ENCODE measurements at places on chromosomes 5 and 9.

DNA sequence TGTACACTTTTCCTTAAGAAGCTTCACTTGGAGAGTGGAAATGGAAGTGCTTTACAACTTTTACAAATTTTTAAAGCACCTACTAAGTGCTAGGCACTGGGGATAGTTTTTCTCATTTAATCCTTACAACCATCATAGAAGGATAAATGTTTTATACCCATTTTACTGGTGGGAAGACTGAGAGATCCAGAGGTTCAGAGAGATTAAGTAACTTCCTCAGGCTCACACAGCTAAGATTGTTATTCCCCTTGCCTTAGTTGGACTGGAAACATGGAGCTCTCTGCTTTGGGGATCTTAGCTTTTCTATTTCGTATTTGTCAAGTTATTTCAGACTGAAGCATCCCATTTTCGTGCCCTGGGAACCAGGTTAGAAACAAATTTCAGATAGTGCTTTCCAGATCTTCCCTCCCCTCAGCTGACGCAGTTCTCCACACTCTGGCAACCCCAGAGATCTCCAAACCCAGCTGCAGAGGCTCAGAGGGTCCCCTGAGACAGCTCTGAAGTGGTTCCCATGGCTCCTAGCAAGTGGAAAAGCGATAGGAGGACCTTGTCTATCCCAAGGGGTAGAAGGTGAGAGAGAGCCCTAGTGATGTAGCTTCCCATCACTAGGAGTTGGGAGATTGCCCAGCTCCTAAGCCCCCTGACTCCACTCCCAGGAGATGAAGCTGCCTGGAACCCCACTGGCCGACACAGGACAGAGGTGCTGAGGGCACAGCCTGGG is 16.2 kb upstream of the GABBR2 start:
- no peak for DNase-seq

DNA sequence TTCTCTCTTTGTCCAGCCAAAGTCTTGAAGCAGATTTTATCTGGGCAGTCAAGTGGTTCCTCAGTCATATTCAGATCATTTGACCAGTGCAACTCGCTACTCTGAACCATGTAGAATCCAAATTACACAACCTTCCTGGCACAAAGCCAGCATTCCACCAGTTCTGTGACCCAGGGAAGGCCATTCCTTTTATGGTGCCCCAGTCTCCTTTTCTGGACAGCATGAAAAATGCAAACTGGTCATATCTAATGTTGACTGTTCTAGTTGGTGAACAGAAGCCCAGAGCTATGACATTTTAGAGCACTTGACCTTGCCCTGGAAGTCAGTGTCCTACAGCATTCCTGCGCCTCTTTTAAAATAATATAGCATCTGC is 364.6 kb downstream of the BRINP1 start:
- peak; percentile 49 for DNase-seq

DNA sequence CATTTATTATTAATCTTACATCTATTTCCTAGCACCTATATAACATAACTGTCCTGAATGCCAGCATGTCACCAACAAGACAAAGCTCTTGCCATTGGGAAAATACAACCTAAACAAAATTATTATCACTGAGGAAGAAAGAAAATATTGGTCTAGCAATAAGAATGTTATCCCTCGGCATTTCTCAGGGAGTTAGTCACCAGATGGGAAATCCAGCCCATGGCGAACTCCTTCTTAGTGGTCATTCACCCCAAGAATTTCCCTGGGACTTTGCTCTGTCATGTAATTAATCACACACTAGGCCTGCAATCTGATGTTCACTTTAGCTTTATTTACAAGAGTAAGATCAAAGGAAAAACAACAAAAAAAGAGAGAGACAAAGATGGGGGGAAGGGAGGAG is 56.1 kb upstream of the TAS2R1 start:
- no peak for DNase-seq

DNA sequence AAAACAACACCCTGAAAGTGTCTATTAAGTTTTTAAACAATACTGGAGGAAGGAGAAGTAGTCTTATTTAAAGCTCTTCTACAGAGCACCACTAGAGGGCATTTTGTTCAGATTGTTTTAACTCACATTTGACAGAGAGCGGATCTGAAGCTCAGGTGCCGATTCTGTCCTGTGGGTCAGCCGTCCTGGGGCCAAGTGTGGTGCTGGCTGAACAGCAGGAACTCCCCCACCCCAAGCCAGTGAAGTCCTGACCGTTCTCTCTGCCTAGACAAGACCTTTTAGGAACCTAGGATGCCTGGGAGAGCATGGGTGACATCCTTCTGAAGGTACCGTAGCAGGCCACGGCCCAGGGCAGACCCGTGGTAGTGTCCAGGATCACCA is 3.9 kb downstream of the EXOC3 start:
- peak; percentile 18 for DNase-seq

- no peak for DNase-seq
Measured at GRCh38 chr9:79257228-79257781, 314.5 kb upstream of the TLE4 start.

DNA sequence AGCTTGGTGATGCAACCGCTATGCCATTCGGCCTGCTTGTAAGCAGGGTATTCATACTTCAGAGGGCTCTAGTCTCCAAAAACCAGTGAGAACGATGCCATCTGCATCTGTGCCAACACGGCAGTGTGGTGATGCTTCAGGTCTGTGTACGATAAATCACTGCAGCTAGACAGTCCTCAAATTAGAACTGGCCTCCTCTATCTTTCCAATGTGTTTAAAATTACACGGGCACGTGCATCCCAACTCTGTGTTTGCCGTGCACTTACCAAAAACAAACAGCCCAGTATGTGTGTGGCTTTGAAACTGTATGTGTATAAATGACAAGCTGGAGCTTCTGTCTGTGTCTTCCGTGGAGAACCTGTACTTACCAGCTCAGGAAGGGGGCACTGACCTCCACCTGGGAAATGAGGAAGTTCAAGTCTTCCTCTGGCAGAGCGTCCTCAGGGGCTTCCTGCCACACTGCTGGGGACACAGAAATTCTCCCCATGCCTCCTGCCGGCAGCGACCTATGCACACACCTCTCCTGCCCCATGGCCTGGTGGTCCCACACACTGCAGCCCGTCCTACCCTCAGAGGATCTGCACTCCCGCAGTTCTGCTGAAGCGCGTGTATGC is 12.3 kb downstream of the MED10 start:
- no peak for DNase-seq
